ENCODE measurements at places on chromosomes 16 and 17. TPM values are rescaled to one million over a fixed set of nuclear protein-coding genes. Genes with fewer than 3 reads are reported as not detected.

The TCAP gene
- 0.07 TPM for total RNA-seq

DNA sequence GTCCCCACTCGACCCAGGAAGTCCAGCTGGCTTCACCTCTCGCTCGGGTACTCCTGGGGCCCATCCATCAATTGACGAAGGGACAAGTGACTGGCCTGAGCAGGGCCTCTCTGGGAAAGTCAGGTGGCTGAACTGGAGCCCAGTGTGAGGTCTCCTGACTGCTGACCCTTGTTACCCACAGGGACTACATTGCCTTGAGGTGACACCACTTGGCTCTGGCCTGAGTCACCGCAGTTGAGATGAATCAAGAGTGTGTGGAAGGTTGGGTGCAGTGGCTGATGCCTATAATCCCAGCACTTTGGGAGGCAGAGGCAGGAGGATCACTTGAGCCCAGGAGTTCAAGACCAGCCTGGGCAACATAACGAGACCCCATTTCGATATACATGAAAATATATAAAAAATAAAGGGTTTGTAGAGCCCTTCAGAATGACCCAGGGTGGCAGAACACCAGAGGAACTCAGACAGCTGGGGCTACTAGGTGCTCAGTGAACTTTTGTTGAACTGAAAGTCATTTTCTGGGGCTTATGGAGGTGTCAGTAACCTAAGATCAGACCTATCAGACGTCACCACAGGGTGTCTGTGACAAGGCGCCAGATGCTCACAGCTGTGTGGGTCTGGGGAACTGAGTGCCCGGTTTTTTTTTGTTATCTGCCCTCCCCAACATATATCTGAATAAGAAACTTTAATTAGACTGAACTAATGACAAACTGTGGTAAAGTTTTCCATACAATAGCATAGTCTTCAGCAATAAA lies 14.8 kb upstream of the ZFP90 start:
- no peak for DNase-seq

- no peak for DNase-seq
These were observed 17.4 kb downstream of the NGFR start for GRCh38 chr17:49512296-49513043.

DNA sequence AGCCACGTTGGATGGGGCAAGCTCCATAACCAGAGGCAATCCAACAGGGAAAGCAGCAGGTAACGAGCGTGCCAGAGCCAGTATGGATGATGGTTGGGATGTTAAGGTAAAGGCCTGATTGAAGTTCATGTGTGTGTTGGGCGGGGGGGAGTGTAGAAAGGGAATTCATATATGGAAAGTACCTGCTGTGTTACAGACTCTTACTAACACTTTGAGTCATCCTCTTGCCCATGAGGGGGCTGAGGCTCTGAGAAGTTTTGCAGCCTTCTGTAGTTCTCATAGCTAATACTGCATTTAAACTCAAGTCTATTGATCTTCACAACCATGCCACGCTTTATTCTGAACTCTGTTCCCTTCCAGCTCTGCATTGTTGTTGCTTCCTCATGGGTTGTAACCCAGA lies 28.5 kb downstream of the SYCE1L start:
- DNase-seq = no peak

GRCh38 chr17:76635039-76635438 lies 8.5 kb downstream of the ST6GALNAC1 start:
- DNase-seq = no peak

The ZFP3 gene
- 1.7 TPM for total RNA-seq

The HCRT gene
- not detected for total RNA-seq

The ARL16 gene
- 59.0 TPM for total RNA-seq

- DNase-seq = peak; percentile 75
These were observed 69.3 kb upstream of the TOB1 start for GRCh38 chr17:50935221-50935995.

The PYDC1 gene
- not detected for total RNA-seq

GRCh38 chr16:13453938-13454553 lies 465.9 kb upstream of the ERCC4 start:
- no peak for DNase-seq

GRCh38 chr16:68784226-68784625 lies 47.1 kb downstream of the CDH1 start:
- no peak for DNase-seq

The ASGR2 gene
- not detected for total RNA-seq

The NKD1 gene
- total RNA-seq = not detected

Measured in epithelial cell of proximal tubule (primary cell).